ENCODE measurements at places on chromosomes 16 and 17.
A peak's percentile ranks its signal among the peaks of the same experiment; 100 is the strongest.

- H3K36me3 ChIP-seq: no peaks in the 10 kb centered on the region
- H3K4me1 ChIP-seq: no peaks in the 10 kb centered on the region
Observed at GRCh38 chr17:72684405-72685020, 408.0 kb downstream of the SLC39A11 start.

DNA sequence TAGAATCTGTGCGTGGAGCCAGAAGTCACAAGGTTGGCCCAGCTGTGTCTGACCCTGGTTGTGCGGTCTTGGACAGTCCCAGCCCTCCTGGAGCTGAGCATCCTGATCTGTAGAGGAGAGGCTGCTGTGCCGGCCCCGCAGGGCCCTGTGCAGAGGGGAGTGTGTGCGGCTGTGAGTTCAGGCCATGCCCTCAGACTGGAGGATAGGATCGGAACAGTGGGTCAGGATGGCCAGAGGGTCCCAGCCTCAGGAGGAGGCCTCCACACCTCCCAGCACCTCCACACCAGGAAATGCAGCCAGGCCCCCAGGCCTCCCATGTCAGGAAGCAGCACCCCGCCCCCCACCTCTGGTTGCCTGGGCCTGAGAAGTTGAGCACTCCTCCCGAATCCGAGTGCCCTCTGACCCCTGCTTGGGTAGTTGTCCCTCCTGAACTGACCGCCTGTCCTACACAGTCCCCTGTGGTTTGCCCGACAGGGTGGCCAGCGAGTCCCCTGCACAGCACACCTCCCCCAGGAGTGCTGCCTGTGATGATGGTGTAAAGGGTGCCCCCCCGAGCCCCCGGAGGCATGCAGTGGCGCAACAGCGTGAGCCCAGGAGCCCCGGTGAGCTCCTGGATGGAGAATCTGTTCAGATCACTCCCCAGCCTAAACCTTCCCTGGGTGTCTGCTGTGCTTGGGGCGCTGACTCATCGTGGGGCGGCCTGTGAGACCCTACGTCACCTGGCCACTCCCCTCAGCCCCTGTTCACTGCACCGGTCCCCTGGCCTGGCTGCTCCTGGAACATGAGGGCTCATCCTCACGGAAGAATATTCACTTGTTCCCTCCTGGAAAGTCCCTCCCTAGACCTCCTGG is 285.2 kb downstream of the SEC14L1 start:
- no peak for DNase-seq
- peaks cover 67% of the 10 kb centered on the region for H3K4me1 ChIP-seq
- no peak overlapping the region for H3K4me3 ChIP-seq

DNA sequence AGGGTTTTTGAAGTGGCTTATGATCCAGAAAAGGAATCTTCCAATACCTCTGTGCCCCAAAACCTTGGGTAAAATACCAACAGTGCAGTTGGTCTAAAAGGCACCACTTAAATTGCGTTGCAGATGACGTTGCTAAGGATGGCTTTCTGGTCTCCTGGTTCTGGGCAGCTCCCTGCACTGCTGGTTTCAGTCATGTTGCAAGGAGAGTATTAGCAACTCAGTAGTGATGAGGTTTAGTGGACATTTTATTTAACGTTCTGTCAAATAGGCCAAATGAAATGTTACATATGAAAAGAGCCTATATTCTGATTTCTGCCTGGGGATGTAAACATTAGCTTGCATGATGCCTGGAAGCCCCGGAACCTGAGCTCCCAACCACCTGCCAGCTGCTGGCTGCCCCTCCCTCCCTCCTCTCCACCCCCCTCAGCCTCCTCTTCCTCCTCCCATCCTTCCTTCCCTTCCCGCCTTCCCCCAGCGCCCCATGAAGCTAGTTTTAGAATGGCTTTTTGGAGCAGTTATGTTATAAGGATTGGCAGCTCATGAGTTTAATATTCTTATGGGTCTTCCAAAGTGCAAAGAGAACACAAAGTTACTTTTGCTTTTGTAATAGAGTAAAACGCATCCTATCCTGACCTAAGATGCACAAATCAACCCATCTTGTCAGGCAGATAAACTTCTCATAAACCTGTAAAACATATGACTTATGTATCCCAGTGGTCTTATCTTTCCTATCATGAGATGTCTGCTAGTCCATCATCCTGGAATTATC is 20.7 kb downstream of the CD7 start:
- peak; percentile 72 for DNase-seq
- H3K27ac ChIP-seq: peak overlapping the region; percentile 99
- H3K36me3 ChIP-seq: no peaks in the 10 kb centered on the region
- H3K27me3 ChIP-seq: no peaks in the 10 kb centered on the region
- H3K4me3 ChIP-seq: no peak overlapping the region
- peaks cover 83% of the 10 kb centered on the region for H3K4me1 ChIP-seq

- H3K36me3 ChIP-seq: no peaks in the 10 kb centered on the region
- DNase-seq: no peak
- no peak overlapping the region for H3K27ac ChIP-seq
- no peaks in the 10 kb centered on the region for H3K4me1 ChIP-seq
- no peaks in the 10 kb centered on the region for H3K27me3 ChIP-seq
Observed at GRCh38 chr17:6936370-6937028, 59.4 kb upstream of the ALOX12 start.

- H3K27ac ChIP-seq: no peak overlapping the region
- peaks cover 58% of the 10 kb centered on the region for H3K36me3 ChIP-seq
- DNase-seq: no peak
- H3K4me1 ChIP-seq: no peaks in the 10 kb centered on the region
Observed at GRCh38 chr16:23082161-23082788, 67.0 kb downstream of the USP31 start.

- no peaks in the 10 kb centered on the region for H3K4me1 ChIP-seq
- no peak overlapping the region for H3K4me3 ChIP-seq
- H3K27ac ChIP-seq: no peak overlapping the region
- DNase-seq: no peak
- no peaks in the 10 kb centered on the region for H3K27me3 ChIP-seq
- H3K36me3 ChIP-seq: no peaks in the 10 kb centered on the region
Observed at GRCh38 chr17:18971801-18972200, 19.8 kb downstream of the SLC5A10 start.

GRCh38 chr17:75565066-75565465 is 22.5 kb upstream of the MYO15B start:
- no peaks in the 10 kb centered on the region for H3K27me3 ChIP-seq
- H3K36me3 ChIP-seq: no peaks in the 10 kb centered on the region
- no peak for DNase-seq
- no peak overlapping the region for H3K4me3 ChIP-seq

DNA sequence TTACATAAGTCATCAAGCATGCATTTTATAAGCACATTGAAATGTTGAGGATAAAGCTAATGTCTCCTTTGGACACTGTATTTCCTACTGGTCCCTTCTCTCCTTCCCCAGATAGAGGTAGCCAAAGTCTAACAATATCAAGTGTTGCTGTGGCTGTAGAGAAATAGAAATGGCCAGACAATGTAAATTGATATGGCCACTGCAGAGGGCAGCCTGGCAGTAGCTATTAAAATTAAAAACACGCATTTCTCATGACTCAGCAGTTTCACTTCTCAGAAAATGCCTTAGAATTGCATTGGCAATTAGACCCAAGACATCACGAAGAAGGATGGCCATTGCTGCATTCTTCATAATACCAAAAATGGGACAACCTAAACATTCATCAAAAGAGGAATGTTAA is 46.8 kb upstream of the MRTFB start:
- no peaks in the 10 kb centered on the region for H3K4me1 ChIP-seq
- no peak overlapping the region for H3K27ac ChIP-seq
- no peaks in the 10 kb centered on the region for H3K27me3 ChIP-seq
- DNase-seq: no peak
- no peaks in the 10 kb centered on the region for H3K36me3 ChIP-seq
